ENCODE measurements at places on chromosomes 4 and X.
A peak's percentile ranks its signal among the peaks of the same experiment; 100 is the strongest.

GRCh38 chr4:98969878-98970785, 25.4 kb upstream of the METAP1 start:
- DNase-seq, result no peak

- no peak for DNase-seq
Measured at GRCh38 chr4:138163171-138163570, 79.0 kb downstream of the SLC7A11 start.

DNA sequence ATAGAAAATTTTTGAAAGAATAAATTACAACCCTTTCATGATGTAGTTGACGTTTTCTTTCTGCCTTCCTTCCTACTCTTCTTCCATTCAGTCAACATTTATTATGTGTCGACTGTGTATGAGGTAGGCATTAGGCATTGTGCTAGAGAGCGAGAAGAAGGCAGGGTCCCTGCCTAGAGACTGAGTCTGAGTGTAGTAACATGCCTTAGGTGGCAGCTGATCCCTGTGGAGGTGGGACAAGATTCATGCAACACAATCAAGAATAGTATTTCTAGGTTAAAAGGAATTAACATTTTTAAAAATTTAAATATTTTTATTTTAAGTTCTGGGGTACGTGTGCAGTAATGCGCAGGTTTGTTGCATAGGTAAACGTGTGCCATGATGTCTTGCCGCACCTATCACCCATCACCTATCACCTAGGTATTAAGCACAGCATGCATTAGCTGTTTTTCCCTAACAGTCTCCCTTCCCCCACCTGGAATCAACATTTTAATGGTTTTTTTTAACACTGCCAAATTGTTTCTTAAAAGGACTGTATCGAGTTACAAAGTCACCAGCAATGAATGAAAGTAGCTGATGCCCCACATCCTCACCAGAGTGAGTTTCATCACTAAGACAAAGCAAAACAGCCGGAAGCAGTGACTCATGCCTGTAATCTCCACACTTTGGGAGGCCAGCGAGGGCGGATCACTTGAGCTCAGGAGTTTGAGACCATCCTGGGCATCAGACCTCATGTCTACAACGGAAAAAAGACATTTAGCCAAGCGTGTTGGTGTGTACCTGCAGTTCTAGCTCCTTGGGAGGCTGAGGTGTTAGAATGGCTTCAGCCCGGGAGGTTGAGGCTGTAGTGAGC, 84.0 kb downstream of the WWC2 start:
- peak; percentile 2 for DNase-seq

DNA sequence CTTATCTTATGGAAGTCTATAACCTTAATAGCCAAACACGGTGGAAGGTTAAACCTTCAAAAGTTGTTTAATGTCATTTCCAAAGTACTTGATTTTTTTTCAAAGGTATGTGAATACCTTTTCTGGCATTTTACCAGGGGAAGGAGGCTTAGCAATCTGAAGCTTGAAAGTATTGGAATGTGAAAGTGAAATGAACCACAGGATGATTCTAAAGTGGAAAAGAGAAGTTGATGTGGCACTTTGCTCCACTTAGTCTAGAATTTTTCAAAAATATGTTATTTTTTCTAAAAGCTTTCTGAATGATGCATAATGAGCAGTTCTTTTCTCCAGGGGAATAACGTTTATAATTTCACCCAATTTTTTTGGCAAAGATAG, 19.2 kb downstream of the PI4K2B start:
- DNase-seq, result no peak

GRCh38 chrX:18725310-18725943, 18.0 kb downstream of the PPEF1 start:
- no peak for DNase-seq

DNA sequence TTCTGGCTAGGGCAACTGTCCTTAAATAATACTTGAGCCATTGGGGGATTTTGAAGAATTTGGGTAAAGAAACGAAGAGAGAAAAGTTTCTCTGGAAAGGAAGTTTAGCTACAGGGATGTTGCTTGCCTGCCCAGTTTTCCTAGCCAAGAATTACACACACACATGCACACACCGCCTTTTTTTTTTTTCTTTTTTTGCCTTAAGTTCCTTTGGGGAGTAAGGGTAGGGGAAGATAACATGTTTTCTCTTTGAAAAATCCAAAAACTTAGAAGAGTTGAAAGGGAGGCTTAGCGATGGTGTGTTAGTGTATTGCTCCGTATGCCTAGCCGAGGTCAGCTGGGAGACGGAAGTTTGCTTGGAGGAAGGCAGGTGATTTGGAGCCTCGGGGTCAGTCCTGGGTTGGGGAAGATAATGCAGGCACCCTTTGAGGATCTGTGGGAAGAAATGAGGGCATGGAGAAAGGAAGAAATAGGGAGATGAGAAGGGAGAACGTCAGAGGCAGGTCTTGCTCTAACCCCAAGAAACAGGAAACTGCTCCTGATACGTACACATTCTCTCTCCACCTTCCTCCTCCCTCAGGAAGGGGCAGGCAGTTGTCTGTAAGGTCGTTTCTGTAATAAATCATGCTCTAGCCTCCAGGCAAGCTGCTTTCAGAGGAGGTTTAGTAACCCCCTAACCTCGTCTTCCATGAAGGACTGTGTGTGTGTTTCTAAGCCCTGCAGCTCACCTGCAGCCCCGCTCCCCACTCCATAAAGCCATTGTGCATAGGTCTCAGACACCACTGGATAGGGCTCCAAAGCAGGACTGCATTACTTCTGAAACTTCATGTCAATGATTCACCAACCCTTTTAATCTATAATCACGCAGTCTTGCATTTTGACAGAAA, 10.5 kb downstream of the KLF3 start:
- no peak for DNase-seq

DNA sequence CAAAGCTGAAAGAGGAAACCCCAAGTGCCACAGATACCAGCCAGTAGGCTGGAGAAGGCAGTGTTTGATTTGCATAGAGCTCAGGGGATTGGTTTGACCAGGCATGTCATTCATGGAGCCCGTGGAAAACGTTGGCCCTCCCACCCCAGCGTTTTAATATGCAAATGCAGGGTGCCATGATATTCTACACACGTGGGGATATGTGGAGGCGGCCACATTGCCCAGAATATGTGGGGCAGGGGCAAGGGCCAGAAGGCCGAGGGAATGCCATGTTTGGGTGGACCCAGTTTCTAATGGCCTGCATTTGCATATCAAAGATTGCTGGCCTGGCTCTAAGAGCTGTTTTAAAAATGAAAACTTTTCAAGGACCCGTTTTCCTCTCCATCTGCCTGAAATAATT, 71.1 kb downstream of the MAP9 start:
- no peak for DNase-seq

DNA sequence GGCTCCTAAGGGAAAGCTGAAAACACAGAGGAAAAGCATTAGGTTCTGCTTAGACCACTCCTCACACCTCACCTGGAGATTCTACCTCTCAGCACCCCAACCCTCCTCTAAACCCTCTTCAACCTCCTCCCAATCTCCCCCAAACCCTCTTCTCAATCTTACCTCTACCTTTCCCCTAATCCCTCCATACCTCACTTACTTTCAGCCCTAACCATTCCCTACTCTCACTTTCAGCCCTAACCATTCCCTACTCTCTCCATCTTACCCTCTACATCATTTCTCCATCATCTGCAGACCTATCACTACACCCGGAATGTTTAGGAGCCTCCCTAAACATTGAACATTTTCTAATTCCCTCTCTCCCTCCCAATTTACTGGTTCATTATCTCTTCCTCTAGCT, 3.5 kb downstream of the RTL3 start:
- no peak for DNase-seq

- no peak for DNase-seq
Measured at GRCh38 chrX:20472148-20472547, 205.4 kb upstream of the RPS6KA3 start.

DNA sequence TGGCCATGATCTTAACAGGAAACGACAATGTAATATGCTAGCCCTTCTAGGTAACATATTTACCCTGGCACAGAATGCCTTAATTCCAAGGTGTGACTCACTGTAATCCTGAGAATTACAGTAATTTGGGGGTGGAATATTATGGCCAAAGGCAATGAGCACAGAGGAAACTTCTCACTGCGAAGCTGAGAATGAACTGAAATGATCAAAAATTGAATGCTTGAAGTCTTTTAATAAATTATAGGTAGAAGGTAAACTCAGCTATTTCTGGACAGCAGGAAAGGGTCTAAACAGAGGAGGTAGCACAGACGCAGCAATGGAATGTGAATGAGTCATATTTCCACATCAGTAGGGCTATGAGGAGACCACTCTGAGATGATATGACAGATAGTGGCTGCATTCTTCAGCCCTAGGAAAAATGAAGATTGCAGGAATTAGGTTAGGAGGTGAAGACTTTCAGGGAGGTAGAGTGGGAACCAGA, 312.6 kb downstream of the PACRGL start:
- DNase-seq, result no peak

DNA sequence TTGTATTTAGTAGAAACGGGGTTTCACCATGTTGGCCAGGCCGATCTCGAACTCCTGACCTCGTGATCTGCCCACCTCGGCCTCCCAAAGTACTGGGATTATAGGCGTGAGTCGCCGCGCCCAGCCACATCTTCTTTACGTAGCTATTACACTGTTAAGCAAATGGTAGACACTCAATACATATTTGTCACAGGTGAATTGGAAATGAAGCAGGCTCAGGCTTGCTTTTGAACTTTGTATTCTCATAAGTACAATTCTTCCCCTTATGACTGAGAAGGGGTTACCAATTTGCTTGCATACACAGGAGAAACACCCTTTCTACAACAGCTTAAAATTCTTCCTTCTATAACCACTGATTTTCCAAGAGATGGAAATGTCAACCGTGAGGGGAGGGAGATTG, 787 bp upstream of the SRPX2 start:
- no peak for DNase-seq

DNA sequence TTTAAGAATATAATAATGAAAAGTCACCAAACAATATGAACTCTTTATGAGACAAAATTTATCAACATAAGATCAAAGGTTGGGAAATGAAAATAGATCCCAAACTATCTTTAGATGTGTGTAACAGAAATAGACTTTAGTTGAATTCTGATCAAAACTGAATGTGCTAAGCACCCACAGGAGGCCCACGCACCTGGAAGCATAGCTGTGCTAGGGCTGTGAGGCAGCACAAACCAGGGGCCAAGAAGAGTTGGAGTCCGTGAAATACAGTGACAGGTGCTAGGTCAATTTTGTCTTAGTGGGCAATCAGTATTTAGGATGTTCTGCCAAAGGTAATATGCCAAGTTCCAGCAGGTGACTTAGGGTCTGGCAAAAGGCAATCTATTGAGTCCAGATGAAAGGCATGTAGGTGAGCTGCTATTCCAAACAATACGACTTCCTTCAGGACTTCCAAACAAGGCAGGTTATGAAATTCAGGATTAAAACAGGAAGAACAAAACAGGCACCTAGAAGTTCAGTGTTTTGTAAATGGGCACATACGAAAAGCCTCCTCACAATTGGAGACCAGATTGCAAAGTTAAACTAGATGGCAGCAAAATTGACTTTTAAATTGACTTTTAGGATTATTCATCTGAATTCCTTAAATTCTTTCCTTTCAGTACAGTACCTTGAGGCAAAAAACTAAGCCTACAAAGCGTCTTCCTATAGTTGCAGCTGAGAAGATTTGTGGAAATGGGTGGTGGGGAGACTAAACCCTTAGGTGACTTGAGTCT, 4.7 kb upstream of the PCDH18 start:
- DNase-seq, result no peak

- DNase-seq, result no peak
Measured at GRCh38 chr4:41177016-41177415, 37.3 kb downstream of the APBB2 start.

GRCh38 chr4:1488831-1489638, 82.8 kb upstream of the NKX1-1 start:
- no peak for DNase-seq

GRCh38 chr4:27315625-27316024, 455.0 kb downstream of the STIM2 start:
- no peak for DNase-seq

DNA sequence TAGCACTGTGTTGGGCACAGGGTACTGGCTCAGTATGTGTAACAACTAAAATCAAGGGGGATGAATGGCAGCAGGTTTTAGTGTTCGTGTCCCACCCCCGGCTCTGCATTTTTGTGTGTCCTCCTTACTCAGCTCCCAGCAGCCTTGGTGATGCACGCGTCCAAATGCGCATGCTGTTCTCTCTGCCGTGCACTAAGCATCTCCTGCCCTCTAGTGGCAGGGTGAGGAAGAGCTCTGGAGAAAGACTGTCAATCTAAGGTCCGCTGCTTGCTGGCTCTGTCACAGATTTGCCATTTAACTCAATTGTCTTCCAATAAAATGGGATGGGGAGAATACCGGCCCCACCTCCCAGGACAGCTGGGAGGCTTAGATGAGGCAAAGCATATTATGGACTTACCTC, 61.4 kb downstream of the WFS1 start:
- no peak for DNase-seq

DNA sequence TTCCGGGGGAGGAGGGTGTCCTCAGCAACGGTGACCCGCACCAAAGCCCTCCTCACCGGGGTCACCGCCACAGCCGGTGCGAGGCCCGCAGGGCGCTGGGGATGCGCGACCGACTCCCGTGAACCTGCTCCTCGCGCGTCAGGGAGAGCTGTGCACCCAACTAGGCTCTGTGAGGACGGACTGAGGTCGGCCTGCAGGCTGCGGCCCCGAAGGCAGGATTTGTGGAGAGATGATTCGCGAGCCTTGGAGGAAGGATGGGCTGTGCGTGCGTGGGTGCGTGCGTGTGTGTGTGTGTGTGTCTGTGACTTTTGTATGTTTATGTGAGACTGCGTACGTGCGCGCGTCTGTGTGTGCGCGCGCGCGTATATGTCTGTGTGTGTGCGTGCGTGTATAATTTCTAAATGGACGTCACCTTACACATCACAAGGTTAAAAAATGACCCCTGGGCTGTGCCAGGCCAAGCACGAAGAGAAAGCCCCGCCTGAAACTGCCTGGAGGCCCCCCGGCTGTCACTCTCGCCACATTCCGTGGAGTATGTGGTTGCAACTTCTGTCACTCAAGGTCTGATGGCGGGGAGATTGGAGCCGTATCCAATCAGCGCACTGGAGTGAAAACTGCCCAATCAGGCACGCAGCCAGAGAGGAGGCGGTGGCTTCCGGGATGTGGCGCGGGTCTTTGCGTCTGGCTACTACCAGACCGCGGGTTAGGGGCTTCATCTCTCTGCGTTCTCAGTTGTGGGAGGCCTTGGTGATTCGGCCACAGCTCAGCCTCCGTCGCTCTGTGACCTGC, at the start of gene ZNF141:
TSS of gene ZNF141 (plus strand) at position 672 of the 789 bp plus-strand sequence. CDS start 170 bp downstream, outside the sequence.
- peak; percentile 87 for DNase-seq

- DNase-seq, result no peak
Measured at GRCh38 chr4:98027827-98028226, 115.4 kb downstream of the STPG2 start.

GRCh38 chrX:120457766-120458180, 11.3 kb downstream of the LAMP2 start:
- DNase-seq, result no peak

- no peak for DNase-seq
Measured at GRCh38 chrX:48003367-48003757, 427 bp downstream of the ZNF182 start.

DNA sequence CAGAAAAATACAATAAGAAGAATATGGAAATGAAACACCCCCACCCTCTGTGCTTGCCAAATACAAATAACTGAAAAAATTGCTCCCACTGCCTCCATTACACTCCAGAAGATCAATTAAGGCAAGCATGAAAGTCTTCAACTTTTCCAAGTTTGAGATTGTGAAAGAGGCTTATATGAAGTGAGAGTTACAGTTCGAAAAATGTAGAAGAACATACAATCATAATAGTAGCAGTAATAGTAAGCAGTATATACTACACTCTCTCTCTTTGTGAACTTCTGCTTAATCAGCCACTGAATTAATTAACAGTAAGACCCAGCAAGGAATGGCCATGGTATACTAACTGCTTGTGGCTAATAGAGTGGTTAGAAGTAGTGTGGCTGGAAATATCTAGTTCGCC, 923.2 kb downstream of the RPA4 start:
- DNase-seq, result no peak
